Uterine smooth muscle cell (primary cell): ENCODE measurements at places on chromosomes 3 and 15. TPM values are rescaled to one million over a fixed set of nuclear protein-coding genes. Genes with fewer than 3 reads are reported as not detected.

The HYAL1 gene
- total RNA-seq: 0.50 and 0.66 TPM in 2 replicates

The MUC20 gene
- 0.12 and 0.22 TPM in 2 replicates for total RNA-seq

The OXTR gene
- 8.9 and 12.1 TPM in 2 replicates for total RNA-seq

The HRH1 gene
- 6.6 and 11.4 TPM in 2 replicates for total RNA-seq

The TMEM158 gene
- total RNA-seq: 277 and 375 TPM in 2 replicates

The CHCHD6 gene
- total RNA-seq: 15.1 and 18.5 TPM in 2 replicates

The KLF15 gene
- total RNA-seq: 1.5 and 3.4 TPM in 2 replicates

The CCR3 gene
- not detected in 2 replicates for total RNA-seq

The IL5RA gene
- not detected in 2 replicates for total RNA-seq

The CHRNB4 gene
- total RNA-seq: not detected in 2 replicates

The NUDT16 gene
- 15.0 and 16.4 TPM in 2 replicates for total RNA-seq

The CKMT1B gene
- not detected in 2 replicates for total RNA-seq

The KCNH8 gene
- total RNA-seq: under 0.01 TPM in 2 replicates

The FRMD4B gene
- total RNA-seq: 1.9 and 7.5 TPM in 2 replicates

The FURIN gene
- 38.5 and 44.5 TPM in 2 replicates for total RNA-seq

The CLK3 gene
- total RNA-seq: 57.1 and 60.5 TPM in 2 replicates

The SYNPR gene
- total RNA-seq: not detected in 2 replicates

The RBP2 gene
- not detected in 2 replicates for total RNA-seq

The SLC24A5 gene
- total RNA-seq: not detected in 2 replicates

The ADIPOQ gene
- total RNA-seq: not detected in 2 replicates

The FGF12 gene
- under 0.01 and 0.22 TPM in 2 replicates for total RNA-seq

The CCR5 gene
- 0.11 TPM in 1 of 2 replicates, not detected in the other for total RNA-seq

The IDH2 gene
- 52.7 and 54.5 TPM in 2 replicates for total RNA-seq

The SV2B gene
- total RNA-seq: under 0.01 and 0.12 TPM in 2 replicates

The ZNF80 gene
- total RNA-seq: not detected in 2 replicates

The MAP6D1 gene
- total RNA-seq: 1.2 and 2.5 TPM in 2 replicates

The SEMA7A gene
- total RNA-seq: 49.2 and 135 TPM in 2 replicates

The ESYT3 gene
- 4.5 and 6.5 TPM in 2 replicates for total RNA-seq

The LRRC34 gene
- total RNA-seq: 2.4 and 11.1 TPM in 2 replicates

The DLL4 gene
- total RNA-seq: 0.12 and 0.66 TPM in 2 replicates

The CCR2 gene
- total RNA-seq: not detected in 2 replicates

The BRPF1 gene
- total RNA-seq: 17.4 and 19.8 TPM in 2 replicates

The CFAP100 gene
- total RNA-seq: not detected in 2 replicates

The COL7A1 gene
- 46.3 and 70.9 TPM in 2 replicates for total RNA-seq

The BFSP2 gene
- total RNA-seq: not detected in 2 replicates

The NLGN1 gene
- 11.2 and 20.1 TPM in 2 replicates for total RNA-seq

The ABHD2 gene
- total RNA-seq: 47.1 and 91.2 TPM in 2 replicates

The GP5 gene
- total RNA-seq: under 0.01 TPM in 1 of 2 replicates, not detected in the other

The PRR20G gene
- total RNA-seq: not detected in 2 replicates

The NANOGP8 gene
- total RNA-seq: not detected in 2 replicates
